LHCN-M2 (cell line): ENCODE measurements at places on chromosomes 6 and 20. TPM values are rescaled to one million over a fixed set of nuclear protein-coding genes. Genes with fewer than 3 reads are reported as not detected.
A peak's percentile ranks its signal among the peaks of the same experiment; 100 is the strongest.

HLA-DQA1 gene
- not detected in 2 replicates for total RNA-seq

STMN3 gene
- 39.3 and 49.8 TPM in 2 replicates for total RNA-seq

RGS17 gene
- 33.6 and 39.4 TPM in 2 replicates for total RNA-seq

PLEKHG1 gene
- 0.06 TPM in 1 of 2 replicates, not detected in the other for total RNA-seq

PLTP gene
- total RNA-seq: 7.2 and 10.3 TPM in 2 replicates

RPP21 gene
- 45.2 and 53.9 TPM in 2 replicates for total RNA-seq

KHDC1L gene
- not detected in 2 replicates for total RNA-seq

BTNL2 gene
- not detected in 2 replicates for total RNA-seq

SLC22A7 gene
- total RNA-seq: not detected in 2 replicates

GRCh38 chr6:142331075-142331551 lies 29.3 kb downstream of the ADGRG6 start:
- DNase-seq: no peak

GRCh38 chr20:51531141-51531710 lies 11.3 kb downstream of the NFATC2 start:
- DNase-seq: no peak

DNA sequence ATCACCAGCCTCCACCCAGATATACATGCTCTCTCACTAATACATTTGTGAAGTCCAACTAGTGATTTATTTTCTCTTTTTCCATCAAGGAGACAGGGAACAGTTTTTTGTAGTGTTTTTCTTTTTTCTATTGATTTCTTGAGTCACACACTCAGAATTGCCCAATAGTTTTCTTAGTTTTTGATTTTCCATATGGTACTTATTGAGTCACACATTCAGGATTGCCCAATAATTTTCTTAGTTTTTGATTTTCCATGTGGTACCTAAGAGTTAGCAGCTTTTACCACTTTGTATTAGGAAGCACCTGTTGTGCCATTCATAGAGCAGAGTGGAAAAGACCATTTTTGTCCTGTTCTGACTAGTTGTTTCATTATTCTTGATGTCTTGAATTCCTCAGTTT lies 1268.8 kb downstream of the EPHA7 start:
- DNase-seq: peak; percentile 8

GRCh38 chr20:5642155-5642981 lies 107.8 kb upstream of the SHLD1 start:
- DNase-seq: no peak

GRCh38 chr6:121770943-121771342 lies 335.5 kb downstream of the GJA1 start:
- no peak for DNase-seq

DNA sequence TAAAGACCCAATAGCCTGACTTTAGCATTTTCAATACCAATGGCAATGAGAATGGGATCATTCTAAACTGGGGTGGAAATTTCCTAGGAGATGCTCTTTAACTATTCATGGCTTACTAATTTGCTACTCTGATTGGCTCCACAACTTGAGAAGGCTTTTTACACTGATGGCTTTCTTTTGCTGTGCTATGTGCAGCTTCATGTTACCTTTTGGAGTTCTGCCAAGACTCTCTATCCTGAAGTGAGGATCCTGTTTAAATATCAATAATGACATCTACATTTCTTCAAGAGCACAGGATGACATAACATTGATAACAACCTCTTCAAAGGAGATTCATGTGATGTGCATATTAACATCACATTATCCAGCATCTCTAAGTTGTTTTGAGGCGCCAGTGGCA lies 43.4 kb upstream of the SIRPG start:
- peak; percentile 2 for DNase-seq

DNA sequence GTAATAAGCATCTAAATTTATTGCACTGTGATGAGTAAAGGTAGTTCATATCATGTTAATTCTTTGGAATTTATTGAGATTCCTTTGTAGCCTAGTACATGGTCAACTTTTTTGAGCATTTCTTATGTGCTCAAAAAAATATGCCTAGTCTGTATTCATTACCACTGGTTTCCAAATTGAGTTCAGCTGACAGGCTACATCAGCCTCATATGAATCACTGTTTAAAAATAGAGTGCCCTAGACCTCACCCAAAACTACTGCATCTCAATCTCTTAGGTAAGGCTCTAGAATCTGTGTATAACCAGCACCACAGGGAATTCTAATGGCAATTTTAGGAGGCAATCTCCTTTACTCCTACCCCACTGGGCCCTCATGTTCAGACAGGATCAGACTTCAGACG lies 16.7 kb upstream of the FOXF2 start:
- DNase-seq: no peak

DNA sequence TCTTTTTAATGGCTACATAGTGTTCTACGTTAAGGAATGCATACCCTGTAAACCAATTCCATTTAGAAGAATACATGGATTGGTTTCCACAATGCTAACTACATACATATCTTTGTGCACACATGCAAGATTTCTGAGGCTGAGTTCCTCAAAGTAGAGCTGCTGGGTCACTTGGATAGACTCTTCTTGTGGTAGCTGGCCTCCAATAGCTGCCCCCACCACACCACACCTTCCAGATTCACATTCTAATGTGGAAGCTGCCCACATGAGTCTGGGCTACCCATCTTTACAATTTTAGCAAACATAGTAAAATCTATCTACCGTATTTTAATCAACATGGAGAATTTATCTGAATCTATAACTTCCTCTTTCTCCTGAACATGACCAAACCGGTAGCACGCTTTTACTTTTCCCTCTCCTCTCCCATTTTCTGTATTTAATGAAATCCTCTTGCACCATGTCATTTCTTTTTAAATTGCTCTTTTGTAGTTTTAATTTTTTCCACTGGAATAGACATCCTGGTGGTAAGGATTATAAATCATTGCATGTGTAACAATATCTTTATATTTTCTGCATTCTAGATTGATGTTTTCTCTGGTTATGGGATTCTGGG lies 74.7 kb upstream of the CITED2 start:
- DNase-seq: no peak

- no peak for DNase-seq
These were observed 86.4 kb downstream of the ATXN1 start for GRCh38 chr6:16674801-16675392.

- DNase-seq: no peak
These were observed 35.3 kb downstream of the METTL24 start for GRCh38 chr6:110322874-110323242.

DNA sequence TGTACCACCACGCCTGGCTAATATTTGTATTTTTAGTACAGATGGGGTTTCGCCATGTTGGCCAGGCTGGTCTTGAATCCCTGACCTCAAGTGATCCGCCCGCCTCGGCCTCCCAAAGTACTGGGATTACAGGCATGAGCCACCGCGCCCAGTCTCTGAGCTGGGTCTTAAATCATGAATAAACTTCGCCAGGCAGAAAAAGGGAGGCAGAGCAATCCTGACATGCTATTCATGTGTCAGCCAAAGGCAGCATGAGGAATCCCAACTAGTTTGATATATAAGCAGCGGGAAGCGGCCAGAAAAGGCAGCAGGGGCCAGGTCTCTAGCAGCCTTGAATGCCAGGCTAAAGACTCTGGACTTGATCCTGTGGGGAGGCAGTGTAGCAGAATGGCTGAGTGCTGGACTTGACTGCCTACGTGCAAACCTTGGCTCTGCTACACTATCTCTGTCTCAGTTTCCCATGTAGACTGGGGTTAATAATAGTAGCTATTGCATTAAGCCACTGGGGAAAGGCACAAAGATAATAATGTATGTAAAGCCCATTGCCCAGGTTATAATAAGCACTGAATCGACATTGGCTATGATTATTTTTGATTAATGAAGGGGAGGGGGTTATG lies 1.8 kb downstream of the PROCR start:
- no peak for DNase-seq

GRCh38 chr20:21125072-21125848 lies 622 bp upstream of the KIZ start:
- DNase-seq: peak; percentile 54

GRCh38 chr6:33075208-33075567 lies 602 bp upstream of the HLA-DPB1 start:
- no peak for DNase-seq

- DNase-seq: no peak
These were observed 6.0 kb downstream of the SRSF6 start for GRCh38 chr20:43463527-43464218.

DNA sequence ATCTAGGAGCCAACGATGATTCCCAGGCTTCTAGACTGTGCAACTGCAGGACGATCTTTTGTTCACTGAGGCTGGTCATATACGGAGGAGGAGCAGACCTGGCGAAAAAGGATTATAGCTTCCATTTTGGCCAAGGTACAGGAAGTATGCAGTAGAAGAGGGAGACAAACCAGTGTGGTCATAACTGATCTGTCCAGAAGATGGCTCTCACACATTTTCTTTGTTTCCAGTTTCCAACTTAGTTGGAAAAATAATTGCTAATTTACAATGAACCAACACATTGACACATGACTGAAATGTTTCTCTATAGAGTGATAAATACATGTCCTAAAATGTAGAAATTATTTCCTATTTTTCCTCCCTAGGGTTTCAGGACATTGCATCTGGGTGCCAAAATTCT lies 364.1 kb upstream of the BTBD3 start:
- no peak for DNase-seq

- DNase-seq: peak; percentile 47
These were observed 56.9 kb upstream of the CD2AP start for GRCh38 chr6:47420394-47421371.

GRCh38 chr20:41174782-41175181 lies 37.4 kb downstream of the PLCG1 start:
- DNase-seq: peak; percentile 17

- DNase-seq: no peak
These were observed 940.5 kb upstream of the MANEA start for GRCh38 chr6:94636780-94637385.

DNA sequence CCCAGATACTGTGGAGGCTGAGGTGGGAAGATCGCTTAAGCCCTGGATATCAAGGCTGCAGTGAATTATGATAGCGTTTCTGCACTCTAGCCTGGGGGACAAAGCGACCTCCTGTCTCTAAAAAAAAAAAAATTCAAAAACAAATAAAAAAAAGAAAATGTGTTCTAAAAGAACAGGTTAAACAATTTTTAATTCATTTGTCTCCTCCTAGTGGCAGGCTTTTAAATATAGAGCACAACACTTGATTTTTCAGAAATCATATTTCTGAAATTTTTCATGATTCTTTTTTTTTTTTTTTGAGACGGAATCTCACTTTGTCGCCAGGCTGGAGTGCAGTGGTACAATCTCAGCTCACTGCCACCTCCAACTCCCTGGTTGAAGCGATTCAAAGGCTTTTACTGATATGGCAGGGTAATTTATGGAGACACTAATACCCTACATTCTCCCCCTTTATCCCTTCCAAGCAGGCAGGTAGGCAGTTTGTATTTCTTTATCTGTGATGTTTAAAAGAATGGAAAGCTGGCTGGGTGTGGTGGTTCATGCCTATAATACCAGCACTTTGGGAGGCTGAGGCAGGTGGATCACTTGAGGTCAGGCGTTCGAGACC lies 8.7 kb upstream of the GTF3C6 start:
- DNase-seq: peak; percentile 54

DNA sequence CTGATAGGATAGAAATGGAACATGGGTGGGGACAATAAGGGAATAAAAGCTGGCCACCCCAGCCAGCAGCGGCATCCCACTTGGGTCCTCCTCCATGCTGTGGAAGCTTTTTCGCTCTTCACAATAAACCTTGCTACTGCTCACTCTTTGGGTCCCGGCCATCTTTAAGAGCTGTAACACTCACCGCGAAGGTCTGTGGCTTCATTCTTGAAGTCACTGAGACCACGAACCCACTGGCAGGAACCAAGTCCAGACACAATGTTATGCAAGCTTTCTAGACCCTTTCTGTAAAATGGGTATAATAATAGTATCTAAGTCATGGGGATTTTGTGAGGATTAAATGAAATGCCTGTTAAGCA lies 48.9 kb upstream of the EZR start:
- no peak for DNase-seq

GRCh38 chr20:45921337-45922189 lies 9.6 kb upstream of the PLTP start:
- no peak for DNase-seq

GRCh38 chr6:106574741-106575458 lies 54.4 kb downstream of the RTN4IP1 start:
- DNase-seq: peak; percentile 88

- DNase-seq: no peak
These were observed 113.9 kb upstream of the CST7 start for GRCh38 chr20:24835195-24835594.

- no peak for DNase-seq
These were observed 91.7 kb upstream of the AKAP12 start for GRCh38 chr6:151148111-151148510.

DNA sequence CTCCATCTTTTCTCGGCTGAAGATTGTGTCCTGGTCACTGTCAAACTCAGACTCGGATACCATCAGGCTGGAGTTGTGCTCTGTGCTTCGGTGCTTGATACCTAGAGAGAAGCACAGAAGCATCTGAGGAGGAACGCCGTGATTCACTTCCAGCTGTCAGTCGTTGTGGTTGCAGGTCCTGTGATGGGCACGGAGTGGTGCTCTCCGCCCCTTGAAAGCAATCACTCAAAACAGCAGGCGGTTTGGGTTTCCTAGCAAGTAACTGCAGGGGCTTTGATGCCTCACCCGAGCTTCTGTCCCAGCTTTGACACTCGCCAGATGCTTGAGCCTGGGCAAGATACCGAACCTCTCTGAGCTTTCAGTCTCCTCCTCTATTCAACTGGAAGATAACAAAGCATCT lies 52.5 kb downstream of the ALDH5A1 start:
- peak; percentile 37 for DNase-seq

- peak; percentile 36 for DNase-seq
These were observed 5.0 kb downstream of the BRD2 start for GRCh38 chr6:32973144-32974015.

DNA sequence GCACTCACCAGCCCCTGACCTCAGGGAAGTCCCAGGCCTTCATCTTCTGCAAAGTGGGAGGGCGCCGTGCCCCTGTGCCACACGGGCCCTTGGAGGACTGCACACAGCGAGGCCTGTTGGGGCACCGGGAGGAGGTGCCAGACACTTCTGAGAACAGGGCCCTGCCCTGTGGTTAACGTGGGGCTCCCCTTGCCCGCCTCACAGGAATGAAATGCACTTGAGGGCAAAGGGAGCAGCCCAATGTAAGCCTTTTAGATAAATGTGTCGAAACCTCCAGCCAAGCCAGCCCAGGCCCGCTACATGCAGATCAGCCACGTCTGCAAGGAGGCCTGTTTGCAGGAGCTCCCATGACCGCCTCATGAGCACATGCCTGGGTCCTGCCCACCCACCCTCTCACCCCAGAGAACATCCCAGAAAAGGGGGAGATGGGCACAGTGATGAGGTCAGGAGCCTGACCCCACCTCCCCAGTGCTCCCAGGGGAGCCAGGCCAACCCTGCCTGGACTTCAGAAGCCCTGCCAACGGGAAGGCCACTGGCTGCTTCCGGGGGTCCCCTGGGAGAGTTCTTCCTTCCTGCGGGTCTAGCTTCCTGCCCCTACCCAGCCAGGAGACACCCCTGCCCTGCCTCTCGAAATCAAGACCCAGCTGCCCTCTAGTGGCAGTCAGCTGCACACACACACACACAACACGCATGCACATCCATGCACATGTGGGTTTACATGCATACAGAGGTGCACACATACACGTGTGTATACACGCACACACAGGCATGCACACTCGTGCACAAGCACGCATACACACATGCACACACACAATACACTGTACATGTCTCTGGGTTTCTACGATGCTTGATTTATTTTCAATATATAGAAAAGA lies 178.7 kb downstream of the TAF4 start:
- peak; percentile 10 for DNase-seq
